ENCODE measurements at places on chromosomes 2 and 18.
A peak's percentile ranks its signal among the peaks of the same experiment; 100 is the strongest.

DNA sequence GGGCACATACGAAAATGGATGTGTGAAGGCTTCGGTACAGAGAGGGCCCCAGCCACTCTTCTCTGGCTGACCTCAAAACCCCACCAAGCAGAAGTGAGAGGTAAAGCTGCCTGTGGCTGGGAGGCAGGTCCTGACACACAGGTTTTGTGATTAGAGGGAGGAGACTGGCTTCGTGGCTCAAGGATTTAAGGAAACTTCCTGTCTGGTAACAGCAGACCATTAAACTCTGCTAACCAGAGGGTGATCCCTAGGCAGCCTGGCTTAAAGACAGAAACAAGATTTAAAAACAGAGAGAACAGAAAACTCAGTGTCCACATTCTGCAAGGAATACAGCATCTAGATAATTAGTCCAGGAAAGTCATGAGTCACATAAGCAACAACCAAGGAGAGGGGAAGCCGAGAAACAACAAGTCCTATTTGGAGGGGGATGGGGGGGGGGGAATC, 101.9 kb downstream of the NFATC1 start:
- peak; percentile 94 for ATAC-seq

GRCh38 chr18:8619835-8620577, 10.8 kb downstream of the RAB12 start:
- ATAC-seq: no peak

- no peak for ATAC-seq
Observed at GRCh38 chr2:112774536-112775285, 9.6 kb downstream of the IL1A start.

DNA sequence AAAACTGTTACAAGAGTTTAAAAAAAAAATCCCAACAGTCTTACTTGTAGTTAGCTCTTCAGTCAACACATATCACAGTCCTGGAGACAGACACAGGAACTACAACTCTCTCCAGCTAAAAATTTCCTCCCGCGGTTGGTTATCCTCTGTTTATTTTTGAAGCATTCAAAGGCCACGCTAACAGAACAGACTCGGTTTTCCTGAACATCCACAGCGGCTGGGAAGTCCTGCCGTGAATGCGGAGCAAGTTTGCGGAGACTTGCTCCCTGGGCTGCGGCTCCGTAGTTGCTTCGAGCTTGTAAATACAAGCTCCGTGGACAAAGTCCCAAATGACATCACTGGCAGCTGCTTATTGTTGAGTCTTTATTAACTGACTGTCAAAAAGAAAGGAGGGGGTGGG, at the start of gene NCKAP5:
NCKAP5 (minus strand) TSS at position 292 of the 400 bp plus-strand sequence. CDS start 50,937 bp downstream, outside the sequence.
- ATAC-seq: no peak

- ATAC-seq: no peak
Observed at GRCh38 chr18:28168725-28169124, 8.2 kb downstream of the CDH2 start.

Data from stimulated activated memory B cell treated with anti-CD40 and anti-IgM and Interleukin-4, amounts not matched to agents 10 μg/mL and 1 μg/mL and 100 μg/mL, for 72 hours (primary cell).